ENCODE measurements at places on chromosomes 7 and 10. TPM values are rescaled to one million over a fixed set of nuclear protein-coding genes. Genes with fewer than 3 reads are reported as not detected.

DNA sequence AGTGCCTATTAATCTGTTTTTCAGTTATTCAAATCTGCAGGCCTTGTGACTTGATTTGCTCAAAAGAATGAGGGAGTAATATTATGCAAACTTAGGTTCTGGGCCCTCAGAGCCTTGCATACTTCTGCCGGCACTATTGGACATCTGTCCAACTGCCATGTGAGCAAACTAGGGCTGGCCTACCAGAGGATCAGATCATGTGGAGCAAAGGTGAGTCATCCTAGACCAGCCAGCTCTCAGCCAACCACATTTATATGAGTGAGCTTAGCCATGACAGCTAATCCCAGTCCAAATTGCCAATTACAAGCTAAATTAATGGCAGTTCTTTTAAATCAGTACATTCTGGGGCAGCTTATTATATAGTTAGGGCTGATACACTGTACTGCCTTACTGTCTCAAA, 69.6 kb downstream of the SDHAF3 start:
- DNase-seq: no peak

DNA sequence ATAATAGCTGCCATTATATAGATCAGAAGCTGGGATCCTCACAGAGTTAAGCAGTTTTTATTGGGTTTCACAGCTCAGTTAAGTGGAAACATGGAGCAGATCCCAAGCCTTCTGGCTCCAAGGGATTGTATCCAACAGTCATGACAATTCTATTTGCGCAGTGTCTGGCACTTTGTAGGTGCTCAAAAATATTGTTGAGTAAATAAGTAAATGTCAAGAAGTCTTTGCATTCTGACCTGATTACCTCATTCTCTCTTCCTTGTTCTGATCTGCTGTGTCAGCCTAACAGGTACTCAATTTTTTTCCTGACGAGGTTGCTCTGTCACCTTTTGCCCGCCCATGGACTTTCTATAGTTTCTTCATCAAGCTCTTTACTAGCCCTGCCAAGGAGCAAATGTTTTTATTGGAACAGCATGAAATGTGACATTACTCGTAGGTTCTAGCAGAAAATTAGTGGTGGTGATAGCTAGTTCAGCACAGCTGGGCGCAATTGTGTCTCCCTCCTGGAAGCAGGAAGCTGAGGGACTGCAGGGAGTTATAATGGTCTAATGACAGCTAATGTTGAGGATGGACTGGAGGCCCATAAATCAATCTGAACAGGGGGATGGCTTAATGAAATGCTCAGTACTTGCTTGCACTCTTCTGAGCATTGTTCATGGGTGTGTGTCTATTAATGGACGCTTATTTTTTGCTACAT, 680.2 kb downstream of the CCSER2 start:
- no peak for DNase-seq

The FAM241B gene
- 23.7 TPM for polyA plus RNA-seq

GRCh38 chr7:134920026-134920753, 66.1 kb upstream of the AGBL3 start:
- no peak for DNase-seq

GRCh38 chr7:20306180-20306946, 24.3 kb upstream of the ITGB8 start:
- peak; percentile 34 for DNase-seq

- DNase-seq: no peak
Measured at GRCh38 chr7:158616050-158616449, 28.4 kb upstream of the PTPRN2 start.

- peak; percentile 35 for DNase-seq
Measured at GRCh38 chr10:126463286-126463685, 75.0 kb upstream of the ADAM12 start.

Data from kidney (tissue), 22 donors.